ENCODE measurements at places on chromosomes 3 and 15.

DNA sequence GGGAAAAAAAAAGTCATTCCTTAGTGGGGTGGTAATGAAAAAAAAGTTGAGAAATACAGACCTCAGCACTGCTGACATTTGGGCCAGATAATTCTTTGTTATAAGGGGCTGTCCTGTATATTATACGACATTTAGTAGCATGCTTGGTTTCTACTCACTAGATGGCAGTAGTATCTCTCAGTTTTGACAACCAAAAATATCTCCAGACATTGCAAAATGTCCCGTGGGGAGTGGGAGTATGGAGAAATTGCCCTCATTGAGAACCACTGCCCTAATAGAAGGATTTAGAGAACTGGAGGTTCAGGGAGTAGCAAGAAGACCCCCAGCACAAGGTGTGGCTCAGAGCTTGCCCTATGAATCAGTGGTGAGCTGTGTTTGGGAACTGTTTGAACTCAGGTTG lies 28.6 kb upstream of the TEX264 start:
- DNase-seq = no peak

- no peak for DNase-seq
Measured at GRCh38 chr3:40185029-40185695, 124.3 kb upstream of the EIF1B start.

GRCh38 chr3:3355442-3355841 lies 176.0 kb upstream of the CRBN start:
- DNase-seq = no peak

DNA sequence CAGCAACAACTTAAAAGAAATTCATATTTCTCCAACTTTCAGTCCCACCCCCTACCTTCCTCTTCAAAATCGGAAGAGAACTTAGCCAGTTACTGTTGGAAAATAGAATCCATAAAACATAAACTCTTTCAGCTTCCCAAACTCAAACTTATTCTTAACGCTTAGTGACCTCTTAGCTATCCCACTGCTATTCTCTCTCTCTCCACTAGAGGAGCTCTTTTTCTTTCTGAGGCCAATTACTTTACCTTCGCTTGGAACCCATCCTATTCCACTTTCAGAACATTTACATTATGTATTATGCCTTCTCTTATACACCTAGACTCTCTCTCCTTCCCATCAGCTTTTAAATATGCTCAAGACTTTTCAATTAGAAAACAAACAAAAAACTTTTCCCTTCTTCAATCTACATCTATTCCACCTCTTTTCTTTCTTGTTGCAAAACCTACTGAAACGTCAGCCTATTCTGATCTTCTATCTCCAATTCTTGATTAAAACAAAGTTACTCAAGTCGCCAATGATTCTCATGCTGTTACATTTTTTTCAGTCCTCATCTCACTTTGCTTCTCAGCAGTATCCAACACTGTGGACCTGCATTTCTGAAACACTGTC lies 13.4 kb upstream of the GHSR start:
- DNase-seq = no peak

GRCh38 chr3:108008106-108008505 lies 82.7 kb downstream of the CD47 start:
- no peak for DNase-seq

DNA sequence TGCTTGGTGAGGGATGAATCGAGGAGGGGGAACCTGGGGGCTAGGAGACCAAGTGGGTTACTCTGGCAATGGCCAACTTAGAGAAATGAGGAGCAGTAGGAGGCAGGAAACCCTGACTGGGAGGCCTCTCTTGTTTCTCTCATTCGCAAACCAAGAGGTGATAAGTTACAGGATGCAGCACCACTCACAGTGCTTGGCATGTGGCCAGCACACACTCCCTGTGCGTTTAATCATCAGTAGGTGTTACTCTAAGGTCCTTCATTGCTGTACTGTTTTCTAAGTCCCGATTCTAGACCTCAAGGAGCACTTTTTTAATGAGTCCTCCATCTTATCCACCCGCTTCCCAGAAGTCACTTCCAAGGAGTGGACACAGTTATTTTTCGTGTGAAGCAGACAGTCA lies 314.1 kb upstream of the TRIM42 start:
- no peak for DNase-seq

- no peak for DNase-seq
Measured at GRCh38 chr3:65837604-65838003, 201.1 kb downstream of the MAGI1 start.

GRCh38 chr3:5122741-5123706 lies 932 bp downstream of the ARL8B start:
- no peak for DNase-seq

- DNase-seq = no peak
Measured at GRCh38 chr3:126664591-126665214, 9.8 kb upstream of the TXNRD3 start.

DNA sequence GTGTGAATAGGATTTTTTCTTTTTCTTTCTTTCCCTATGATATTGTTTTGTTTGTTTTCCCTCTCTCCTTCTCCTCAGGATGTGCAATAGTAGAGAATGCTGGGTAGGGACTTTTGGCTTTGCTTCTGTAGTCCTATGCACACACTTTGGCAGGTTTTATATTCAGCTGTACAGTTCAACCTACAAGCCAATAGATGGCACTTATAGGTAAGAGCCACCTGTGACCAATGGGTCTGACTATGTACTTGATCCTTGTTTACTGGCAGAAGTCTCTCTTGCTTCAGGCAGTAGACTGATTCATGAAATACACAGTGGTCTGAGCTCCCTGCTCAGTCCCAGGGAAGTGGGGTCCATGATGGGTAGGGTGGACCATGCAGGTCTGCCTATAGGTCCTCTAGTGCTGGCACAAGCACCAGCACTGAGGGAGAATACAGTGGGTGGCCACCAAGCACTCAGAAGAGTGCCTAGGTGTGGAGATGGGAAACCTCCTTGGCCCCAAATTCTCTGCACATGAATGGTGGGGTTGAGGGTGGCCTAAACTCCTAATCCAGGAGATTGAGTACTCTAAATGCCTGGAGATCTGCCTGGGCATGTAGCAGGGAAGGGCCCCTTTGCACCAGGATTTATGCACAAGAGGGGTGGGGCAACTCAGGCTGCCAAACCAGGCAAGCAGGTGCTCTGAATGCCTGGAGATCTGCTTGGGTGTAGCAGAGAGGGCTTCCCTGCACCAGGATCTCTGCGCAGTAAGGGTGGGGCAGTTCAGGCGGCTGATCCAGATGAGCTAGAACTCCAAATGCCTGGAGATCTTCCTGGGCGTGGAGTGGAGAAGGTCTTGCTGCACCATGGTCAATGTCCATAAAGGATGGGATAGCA lies 176.1 kb downstream of the DOCK3 start:
- no peak for DNase-seq

DNA sequence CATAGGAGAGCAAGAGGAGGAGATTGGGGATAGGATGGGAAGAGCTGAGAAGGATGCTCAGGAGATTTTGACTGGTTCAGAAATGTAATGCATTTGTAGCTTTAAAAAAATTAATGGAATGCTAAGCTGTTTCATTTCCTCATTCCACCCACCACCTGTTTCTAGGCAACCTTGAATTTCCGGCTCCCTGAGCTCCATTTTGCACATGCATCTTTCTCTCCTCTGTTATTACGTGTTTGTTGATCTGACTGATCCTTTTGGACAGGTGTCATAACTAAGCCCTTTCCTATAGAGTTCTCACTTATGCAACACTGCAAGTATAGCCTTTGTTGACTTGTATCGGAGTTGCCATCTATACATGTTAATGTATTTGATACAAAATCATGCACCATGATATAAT lies 4.3 kb downstream of the TMPRSS7 start:
- DNase-seq = no peak

GRCh38 chr3:120443626-120444123 lies 7.1 kb downstream of the FSTL1 start:
- DNase-seq = no peak

- DNase-seq = no peak
Measured at GRCh38 chr15:35466476-35466875, 79.5 kb downstream of the DPH6 start.

- DNase-seq = no peak
Measured at GRCh38 chr3:62815981-62816380, 59.2 kb downstream of the CADPS start.

- no peak for DNase-seq
Measured at GRCh38 chr15:22872936-22873701, 34.7 kb downstream of the NIPA2 start.

DNA sequence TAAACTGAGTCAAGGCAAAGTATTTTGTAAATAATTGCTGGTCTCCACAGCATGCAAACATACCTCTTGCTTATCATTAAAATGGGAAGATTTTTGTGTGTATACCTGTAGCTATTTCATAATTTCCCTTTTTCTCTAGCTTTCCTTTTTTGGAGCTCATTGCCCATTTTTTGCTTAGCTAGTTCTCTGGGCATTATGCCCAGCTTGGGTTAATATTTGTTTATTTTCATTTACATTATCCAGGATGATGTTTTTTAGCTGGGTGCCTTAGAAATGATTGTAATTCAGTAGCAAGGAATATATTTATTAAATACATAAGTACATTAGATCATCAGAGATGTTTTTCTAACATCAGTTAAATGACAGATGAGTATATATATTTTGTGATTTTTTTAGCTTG lies 1271.7 kb upstream of the GBE1 start:
- DNase-seq = no peak

GRCh38 chr15:44101944-44102343 lies 93.1 kb downstream of the FRMD5 start:
- DNase-seq = no peak

DNA sequence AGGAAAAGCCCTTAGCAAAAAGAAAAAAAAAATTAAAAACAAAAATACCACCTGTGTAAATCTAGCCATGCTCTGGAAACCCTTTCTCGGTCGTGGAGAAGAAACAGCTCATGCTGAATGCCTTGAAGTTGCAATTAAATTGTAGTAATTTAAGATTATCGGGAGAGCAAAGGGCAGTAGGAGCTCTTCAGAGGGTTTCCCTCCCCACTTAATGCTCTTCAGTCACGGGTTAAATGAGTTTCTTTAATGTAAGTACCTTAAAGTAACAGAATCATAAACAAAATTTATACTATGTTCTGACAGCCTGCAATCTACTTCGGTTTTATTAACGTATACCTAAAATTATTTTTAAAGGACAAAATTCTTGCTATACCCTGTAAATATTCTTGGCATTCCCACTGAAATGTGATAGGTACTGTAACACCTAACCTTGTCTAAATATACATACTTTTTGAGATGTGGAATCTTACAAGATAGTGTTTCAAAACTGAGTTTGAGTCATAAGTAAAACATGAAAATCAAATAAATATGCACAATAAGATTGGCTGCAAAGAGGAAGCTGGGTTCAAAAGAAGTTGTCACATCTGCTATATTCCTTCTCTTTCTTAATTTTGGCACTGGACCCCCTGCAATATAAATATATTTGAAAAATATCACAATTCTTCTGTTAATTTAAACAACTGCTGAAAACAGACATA lies 5.3 kb downstream of the FOXP1 start:
- no peak for DNase-seq

DNA sequence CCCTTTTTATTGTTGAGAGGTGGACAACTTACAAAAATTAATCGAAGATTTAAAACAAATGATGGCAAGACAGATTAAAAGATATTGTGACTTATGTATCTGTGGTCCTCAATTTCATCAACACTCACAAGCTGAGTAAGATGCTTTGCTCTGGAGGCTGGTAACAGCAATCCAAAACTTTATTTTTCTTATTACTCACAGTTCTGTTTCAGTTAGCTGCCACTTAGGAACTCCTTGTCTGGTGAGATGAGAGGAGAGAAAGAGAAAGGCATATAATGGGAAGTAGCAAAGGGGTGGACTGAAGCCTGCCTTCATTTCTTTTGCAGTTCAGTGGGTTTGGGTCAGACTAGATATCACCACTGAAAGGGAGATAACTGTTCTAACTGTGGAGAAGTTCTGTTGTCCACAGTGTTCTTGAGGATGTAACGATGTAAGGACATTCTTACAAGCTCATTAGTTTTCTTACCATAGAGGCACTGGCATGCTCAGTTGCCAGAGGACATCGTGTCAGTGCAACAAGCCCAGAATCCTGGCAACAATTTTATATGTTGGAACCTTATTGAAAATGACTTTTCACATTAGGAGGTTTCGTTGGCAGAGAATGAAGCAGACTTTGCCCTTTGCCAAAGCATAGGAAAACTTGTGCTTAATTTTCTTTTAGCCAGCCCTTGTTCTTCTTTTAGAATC lies 93.6 kb downstream of the PLCL2 start:
- DNase-seq = no peak

GRCh38 chr15:100786901-100787566 lies 92.6 kb upstream of the ALDH1A3 start:
- peak; percentile 2 for DNase-seq

- DNase-seq = no peak
Measured at GRCh38 chr3:67472674-67473201, 181.7 kb downstream of the SUCLG2 start.

GRCh38 chr15:88649286-88649733 lies 10.5 kb downstream of the ISG20 start:
- no peak for DNase-seq

DNA sequence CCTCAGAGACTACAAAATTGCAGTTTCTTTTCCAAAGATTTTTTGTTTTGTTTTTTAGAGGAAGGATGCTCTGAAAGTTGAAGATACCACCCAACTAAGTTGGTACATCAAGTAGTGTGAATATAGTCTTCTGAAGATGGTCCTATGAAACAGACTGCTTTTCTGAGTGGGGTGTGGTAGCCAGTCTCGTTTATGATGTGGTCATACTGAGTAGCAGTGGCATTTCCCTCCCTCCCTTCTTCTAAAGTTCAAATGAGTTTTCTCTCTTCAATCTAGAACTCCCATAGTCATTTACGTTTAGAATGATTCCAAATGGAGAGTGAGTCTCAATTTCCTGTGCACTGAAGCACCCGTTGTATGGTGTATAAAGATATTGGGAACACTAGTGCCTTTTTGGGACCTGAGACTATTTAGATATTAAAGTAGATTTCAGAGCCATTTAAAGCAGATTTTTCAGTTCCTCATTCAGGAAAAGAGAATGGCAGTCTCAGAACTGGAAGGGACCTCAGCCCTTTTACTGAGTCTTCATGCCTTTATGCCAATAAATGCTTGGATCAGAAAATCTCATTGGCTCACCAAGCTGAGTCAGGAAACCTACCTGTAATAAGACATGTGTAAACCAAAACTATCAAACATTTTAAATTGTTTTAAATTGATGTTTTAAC lies 200.4 kb downstream of the CDIN1 start:
- no peak for DNase-seq

DNA sequence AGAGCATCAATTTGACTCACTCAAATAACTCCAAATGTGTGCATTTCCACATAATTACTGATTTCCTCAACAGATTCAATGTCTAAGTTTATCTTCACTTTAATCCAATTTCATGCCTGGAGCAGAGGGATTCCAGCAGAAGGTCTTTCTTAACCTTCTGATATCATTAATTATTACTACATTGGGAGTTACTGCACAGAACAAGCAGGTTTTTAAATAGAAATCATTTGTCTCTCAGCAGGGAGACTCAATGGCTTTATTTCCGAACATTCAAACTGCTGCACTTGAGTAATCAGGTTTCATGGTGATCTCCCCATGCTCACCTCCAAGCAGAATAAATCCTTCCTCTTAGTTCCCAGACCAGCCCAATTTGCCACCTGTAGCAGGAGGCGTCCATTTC lies 264.8 kb upstream of the IGF1R start:
- DNase-seq = no peak

Data from progenitor cell of endocrine pancreas (in vitro differentiated cells).